ACHN (cell line): ENCODE measurements at places on chromosomes 5 and 9.

DNA sequence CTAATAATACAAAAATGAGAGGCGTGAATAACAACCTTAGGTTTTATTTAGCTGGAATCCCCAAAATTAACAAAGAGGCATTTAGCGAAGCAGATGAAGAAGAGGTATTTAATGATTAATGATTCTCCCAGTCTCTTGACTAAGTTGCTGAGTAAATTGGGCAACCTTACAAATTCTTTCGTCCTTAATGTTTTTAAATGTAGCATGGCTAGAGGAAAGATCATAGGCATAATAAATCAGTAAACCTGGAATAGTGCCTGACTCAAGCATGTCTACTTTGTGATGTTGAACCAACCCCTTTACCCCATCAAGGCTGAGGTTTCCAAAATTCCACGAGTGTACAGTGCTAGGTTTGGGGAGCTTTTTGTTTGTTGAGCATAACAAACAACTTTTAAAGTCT, 7.9 kb downstream of the BHMT start:
- DNase-seq = no peak

GRCh38 chr5:120532835-120533234, 68.7 kb downstream of the PRR16 start:
- DNase-seq = no peak

- no peak for DNase-seq
Measured at GRCh38 chr5:56154732-56155484, 78.2 kb downstream of the ANKRD55 start.

DNA sequence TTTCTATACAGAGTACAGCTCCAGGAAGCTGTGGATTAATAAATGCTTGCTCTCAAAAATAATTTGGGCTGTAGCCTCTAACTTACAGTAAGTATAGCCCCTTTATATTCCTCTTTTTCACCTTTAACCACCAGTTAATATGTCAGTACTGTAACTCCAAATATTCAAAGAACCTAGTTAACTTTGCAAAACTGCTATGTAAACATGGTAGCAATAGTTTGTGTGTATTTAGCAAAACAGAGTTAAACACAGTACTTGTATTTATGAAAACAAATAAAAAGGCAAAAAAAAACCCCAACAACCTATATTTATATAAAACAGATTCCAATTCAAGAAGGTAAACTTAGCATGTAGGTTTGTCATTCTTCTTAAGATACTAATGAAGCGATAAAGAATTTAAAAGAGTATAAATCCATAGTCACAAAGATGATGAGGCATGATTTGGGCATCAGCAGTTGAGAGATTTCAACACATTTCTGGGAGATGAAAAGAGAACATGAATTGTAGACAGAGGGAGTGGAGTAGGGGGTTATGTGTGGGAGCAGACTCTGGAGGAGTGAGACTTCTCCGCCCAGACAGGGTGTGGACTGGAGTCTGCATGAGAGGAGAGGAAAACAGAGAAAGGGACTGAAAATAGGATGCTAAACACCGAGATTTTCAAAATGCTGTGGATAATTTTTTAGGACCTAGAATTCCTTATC, 47.0 kb upstream of the F2RL1 start:
- no peak for DNase-seq

DNA sequence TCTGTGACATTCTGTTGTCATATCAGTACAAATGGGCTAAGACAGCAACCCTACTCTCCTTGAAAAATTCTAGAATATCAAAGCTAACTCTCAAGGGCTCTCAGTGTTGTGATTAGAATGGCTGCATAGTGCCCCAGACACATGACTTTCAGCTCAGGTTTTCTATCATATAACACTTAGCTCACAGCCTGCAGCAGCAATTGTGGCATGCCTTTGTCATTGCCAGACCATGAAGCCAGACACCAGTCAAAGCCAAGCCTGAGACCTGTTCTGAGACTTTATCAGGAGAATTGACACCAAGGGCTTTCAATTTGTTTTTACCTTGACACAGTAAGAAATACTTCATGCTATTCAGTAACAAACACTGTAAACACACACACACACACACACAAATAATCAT, 159.0 kb upstream of the SNX2 start:
- DNase-seq = no peak

- no peak for DNase-seq
Measured at GRCh38 chr5:149338364-149338763, 6.9 kb upstream of the GRPEL2 start.

DNA sequence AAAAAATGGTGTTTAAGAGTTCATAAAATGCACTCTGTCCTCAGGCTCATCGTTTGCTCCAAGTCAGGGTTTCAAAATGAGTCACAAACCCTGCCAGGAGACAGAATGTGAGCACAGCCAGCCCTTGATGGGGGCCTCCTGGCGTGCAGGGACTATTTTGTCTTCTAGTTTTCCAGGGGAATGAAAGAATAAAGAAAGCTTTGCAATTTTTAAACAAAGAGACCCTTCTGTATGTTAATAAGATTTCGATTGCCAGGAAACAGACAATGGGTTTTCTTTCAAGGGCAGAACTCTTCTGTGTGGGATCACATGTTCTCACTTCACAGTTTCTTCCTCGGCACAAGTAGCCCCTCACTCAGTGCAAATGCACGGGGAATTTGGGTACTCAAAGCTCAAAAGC, 121.4 kb upstream of the C6 start:
- DNase-seq = no peak
